ENCODE measurements at places on chromosomes 12 and 14.
A peak's percentile ranks its signal among the peaks of the same experiment; 100 is the strongest.

GRCh38 chr12:1830401-1830845 lies 10.1 kb downstream of the LRTM2 start:
- DNase-seq = no peak

- no peak for DNase-seq
Measured at GRCh38 chr12:118432812-118433545, 56.6 kb downstream of the SUDS3 start.

DNA sequence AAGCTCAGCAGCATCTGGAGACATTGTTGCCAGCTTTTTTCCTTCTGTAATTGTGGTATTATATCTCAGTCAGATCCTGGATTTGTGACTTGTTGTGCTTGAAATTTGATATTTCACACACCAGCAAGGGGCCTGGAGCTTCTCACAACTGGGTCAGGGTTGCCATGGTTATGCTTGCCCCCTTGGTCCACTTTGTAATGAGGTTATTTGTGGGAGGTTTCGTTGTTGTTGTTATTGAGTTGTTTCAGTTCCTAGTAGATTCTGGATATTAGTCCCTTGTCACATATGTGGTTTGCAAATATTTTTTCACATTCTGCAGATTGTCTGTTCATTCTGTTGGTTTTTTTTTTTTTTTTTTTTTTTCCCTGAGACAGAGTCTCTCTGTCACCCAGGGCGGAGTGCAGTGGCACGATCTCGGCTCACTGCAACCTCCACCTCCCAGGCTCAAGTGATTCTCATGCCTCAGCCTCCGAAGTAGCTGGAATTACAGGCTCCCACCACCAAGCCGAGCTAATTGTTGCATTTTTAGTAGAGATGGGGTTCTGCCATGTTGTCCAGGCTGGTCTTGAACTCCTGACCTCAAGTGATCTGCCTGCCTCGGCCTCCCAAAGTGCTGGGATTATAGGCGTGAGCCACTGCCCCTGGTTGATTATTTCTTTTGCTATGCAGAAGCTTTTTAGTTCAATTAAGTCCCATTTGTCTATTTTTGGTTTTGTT lies 80.6 kb upstream of the ETV6 start:
- peak; percentile 46 for DNase-seq

- no peak for DNase-seq
Measured at GRCh38 chr12:93794738-93795137, 117.6 kb downstream of the CRADD start.

DNA sequence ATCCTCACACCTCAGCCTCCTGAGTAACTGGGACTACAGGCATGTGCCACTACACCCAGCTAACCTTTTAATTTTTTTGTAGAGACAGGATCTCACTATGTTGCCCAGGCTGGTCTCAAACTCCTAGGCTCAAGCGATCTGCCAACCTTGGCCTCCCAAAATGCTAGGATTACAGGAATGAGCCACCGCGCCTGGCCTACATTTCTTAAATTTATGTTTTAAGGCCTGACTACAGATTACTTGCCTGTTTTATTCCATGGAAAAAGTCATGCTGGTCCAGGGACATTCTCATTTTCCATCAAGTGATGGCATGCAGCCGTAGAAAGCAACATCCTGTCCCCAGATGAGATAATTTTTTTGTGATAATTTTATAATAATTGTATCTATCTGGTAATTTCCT lies 6.1 kb downstream of the CD9 start:
- no peak for DNase-seq

- DNase-seq = no peak
Measured at GRCh38 chr12:91370086-91370868, 187.7 kb upstream of the DCN start.

DNA sequence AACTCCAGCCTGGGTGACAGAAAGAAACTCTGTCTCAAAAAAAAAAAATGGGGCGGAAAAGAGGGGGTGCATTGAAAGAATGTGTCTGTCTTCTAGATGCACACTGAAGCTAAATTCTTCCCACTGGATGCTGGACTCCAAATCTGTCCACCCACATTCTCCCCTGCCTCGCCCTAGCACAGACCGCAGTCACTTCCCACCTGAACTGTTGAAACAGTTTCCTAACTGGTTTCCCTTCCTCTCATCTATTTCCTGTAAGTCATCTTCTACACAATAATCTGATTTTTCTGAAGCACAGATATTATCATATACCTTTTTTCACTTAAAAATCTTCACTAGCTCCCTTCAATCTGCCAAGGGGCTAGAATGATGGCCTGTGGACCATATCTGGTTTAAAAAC lies 1.5 kb upstream of the HCAR1 start:
- DNase-seq = no peak

GRCh38 chr14:99260587-99261551 lies 11.1 kb downstream of the BCL11B start:
- DNase-seq = no peak

- no peak for DNase-seq
Measured at GRCh38 chr14:20682127-20682434, 2.3 kb upstream of the RNASE4 start.

- no peak for DNase-seq
Measured at GRCh38 chr12:98916106-98916505, 271.0 kb downstream of the APAF1 start.

DNA sequence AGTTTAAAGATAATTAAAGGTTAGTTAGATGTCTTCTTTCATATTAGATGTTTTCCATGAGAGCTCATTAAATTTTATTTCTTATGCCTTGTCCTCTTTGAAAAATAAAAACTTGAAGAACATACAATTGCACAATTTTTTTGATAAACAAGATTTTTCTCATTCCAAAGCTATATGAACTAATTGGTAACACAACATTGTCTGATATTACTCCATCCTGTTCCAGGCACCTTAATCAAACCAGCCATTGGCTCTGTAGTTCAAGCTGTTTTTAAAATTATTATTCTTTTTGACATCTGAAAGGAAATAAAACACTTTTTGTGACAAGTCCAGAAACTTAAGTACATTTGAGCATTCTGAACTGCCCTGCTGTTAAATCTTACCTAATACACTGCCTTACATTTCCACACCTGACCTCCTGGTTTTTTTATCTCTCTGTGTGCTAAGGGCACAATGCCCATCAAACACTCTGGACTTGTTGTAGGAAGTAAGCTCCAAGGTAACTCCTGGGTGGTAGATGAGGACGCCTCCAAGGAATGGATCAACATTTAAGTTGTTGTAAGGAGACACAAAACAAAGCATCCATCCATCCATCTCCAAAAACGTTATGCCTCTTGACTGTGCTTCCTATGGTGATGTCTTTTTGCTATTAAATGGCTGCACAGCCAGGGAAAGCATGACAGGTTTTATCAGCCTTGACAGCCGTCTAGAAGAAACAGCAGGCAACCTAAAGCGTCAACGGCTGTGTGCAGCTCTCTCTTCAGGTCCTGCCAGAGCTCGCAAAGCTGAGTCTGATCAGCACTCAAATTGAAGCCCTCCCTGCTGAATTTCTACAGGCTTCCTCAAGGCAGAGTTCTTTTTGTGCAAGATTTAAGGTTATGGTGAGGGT lies 449.9 kb upstream of the FLRT2 start:
- no peak for DNase-seq

GRCh38 chr12:14200598-14200997 lies 164.9 kb upstream of the ATF7IP start:
- no peak for DNase-seq

GRCh38 chr12:51886021-51886710 lies 1.7 kb upstream of the ANKRD33 start:
- no peak for DNase-seq
